Cerebellar cortex (tissue), 1 donor: ENCODE measurements at places on chromosomes 6 and 20.

DNA sequence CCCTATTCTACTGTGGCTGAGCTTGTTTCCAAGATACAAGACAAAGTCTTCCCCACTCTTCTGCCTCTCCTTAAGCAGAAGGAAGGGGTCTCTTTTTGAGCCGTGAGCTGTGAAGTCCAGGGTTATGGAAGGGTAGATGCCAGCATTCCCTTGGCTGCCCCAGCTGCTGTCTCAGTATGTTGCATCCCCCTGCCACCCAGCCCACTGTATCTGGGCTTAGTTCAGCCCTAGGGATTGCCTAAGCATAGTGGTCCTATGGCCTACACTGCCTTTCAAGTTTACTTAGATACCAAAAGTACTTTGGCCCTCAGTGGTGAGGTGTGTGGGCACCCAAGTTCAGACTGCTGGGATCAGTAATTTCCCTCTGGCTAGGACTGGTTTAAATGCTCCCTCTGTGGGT is 421.9 kb upstream of the KHDRBS2 start:
- no peak for DNase-seq

DNA sequence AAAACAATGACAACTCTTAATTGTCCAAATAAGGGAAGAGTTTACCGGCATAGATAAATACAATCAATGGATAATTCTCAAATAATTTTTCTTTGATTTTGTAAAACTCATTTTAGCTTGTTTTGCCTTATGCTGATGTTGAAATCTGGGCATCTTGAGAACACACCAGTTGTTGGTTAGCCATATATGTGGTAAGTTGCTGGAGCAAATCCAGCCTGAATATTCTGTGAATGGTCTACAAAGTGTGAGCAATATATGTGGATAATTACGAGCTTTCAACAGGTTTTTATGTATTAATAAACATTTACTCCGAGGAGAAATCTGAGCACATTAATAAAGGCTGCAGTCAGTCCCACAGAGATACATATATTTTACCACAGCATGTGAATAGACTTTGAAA is 423.6 kb downstream of the BCKDHB start:
- DNase-seq, result no peak

- no peak for DNase-seq
These were observed 278.2 kb upstream of the SUPT3H start for GRCh38 chr6:45655745-45656476.

GRCh38 chr6:6469074-6469473 is 119.4 kb upstream of the LY86 start:
- no peak for DNase-seq

GRCh38 chr6:118203545-118203944 is 296.5 kb downstream of the SLC35F1 start:
- no peak for DNase-seq

DNA sequence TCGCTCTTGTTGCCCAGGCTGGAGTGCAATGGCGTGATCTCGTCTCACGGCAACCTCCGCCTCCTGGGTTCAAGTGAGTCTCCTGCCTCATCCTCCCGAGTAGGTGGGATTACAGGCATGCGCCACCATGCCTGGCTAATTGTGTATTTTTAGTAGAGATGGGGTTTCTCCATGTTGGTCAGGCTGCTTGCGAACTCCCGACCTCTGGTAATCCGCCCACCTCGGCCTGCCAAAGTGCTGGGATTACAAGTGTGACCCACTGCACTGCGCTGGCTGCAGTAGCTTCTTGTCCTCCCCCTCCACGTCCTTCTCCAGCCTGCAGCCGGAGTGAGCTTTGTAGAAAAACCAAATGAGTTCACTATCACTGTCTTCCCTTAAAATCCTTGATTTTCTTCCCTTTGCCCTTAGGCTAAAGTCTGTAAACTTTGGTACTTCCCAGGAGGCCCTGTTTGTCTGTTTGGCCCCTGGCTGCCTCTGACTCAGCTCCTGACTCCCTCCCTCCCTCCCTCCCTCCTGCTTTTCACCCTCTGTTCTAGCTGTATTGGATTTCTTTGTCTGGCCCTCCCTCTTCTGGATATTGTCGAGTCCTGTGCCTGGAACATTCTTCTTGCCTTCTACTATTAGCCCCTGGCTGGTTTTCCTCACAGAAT is 12.9 kb downstream of the PARD6B start:
- DNase-seq, result peak; percentile 74

DNA sequence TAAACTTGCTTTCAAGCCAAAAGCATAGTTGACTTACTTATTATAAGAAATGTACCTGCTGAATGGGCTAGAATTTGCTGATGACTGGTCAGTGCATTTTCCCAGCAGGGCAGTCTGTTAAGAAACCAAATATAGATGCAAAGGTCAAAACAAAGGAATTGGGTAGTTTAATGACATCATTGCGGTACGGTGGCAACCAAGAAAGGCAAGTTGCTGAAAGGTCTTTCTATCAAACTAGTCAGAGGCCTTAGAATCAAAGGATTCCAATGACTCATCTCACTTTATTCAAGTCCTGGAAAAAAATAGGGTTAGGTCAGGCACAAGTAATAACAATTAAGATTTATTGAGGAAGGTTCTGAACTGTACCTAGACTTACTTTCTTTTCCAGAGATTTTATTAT is 76.4 kb downstream of the KIZ start:
- DNase-seq, result no peak

DNA sequence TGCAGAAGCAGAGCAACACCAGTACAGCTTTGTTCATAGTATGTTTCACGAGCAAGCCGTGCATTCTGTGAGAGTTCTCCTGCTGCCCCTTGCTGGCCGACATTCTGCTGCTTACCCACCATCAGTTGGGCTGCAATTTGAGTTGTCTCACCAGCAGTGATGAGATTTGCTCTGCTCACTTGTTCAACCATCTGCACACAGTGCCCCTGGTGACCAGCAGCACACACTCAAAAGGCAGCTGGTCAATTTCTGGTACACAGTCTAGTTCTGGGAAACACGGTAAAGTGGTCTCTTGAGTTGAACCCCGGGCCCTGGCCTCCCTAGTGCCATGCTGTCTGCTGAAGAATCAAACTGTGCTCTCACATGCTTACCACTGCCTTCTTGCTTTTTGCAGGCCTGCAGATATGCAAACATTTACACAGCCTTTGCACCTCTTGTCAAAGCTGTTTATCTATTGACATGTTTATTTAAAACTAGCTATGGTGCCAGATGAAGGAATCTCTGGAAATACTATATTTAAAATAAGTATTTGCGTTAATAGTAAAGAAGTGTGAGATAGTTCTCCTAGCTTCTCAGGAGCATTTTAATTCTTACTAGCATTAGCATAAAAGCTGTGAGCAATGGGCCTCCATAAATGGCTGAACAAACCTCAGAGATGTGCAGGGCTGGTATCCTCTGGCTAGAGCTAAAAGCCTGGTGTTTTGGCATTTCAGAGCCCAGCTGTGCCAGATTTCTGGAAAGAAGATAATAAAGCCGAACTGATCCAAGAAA is 234.3 kb downstream of the ARHGAP18 start:
- no peak for DNase-seq

GRCh38 chr20:4885877-4886276 is 115.4 kb downstream of the SLC23A2 start:
- DNase-seq, result no peak

- no peak for DNase-seq
These were observed 80.5 kb upstream of the CNR1 start for GRCh38 chr6:88246654-88247053.

DNA sequence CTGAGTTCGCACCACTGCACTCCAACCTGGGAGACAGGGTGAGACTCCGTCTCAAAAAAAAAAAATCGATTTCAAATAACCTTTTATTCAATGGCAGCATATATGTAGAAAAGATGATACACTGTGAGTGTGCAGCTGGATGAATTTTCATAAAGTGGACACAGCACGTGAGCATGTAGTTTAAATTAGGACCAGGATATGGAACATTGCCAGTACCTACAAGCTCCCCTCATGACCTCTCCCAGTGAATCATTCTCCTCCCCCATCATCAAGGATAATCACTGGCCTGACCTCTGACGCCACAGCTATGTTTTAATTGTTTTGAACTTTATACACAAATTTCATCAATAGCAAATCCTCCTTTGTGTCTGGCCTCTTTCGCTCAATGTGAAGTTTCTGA is 53.8 kb upstream of the HDAC2 start:
- DNase-seq, result no peak

DNA sequence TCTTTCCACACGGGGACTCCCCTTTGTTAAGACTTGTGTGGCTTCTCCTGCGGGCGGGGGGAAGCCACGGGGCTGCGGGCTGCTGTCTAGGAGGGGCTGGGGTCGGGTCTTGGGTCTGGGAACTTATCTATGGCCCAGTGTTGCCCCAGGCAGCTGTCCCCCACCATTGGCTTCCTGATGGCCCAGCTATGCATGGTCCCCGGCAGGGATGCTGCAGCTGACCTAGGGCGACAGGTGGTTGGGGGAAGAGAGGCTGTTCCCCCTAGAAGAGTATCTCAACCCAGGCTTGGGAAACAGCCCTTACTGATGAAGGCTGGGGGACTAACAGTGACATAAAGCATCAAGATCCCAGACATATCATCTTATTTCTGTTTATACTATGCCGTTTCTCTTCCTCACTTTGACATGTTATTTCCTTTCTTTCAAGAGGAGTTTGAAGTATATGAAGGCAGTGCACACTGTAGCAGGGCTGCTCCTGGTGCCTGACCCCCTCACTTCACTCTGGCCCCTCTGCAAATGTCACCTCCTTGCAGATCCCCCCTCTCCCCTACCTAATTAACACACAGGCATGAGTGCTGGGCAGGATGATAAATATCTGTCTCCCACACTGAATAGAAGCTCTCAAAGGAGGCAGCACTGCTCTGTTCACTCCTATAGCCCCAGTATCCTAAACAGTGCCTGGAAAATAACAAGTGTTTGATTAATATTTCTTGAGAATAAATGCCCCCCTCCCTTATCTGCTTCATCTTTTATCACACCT is 87.0 kb downstream of the HIVEP2 start:
- no peak for DNase-seq

GRCh38 chr6:45610832-45611231 is 233.1 kb upstream of the SUPT3H start:
- no peak for DNase-seq

GRCh38 chr6:87540539-87540938 is 49.2 kb downstream of the RARS2 start:
- no peak for DNase-seq

GRCh38 chr20:23397961-23398360 is 23.3 kb downstream of the NAPB start:
- DNase-seq, result no peak

- DNase-seq, result no peak
These were observed 51.3 kb upstream of the ARMC2 start for GRCh38 chr6:108796875-108797274.

DNA sequence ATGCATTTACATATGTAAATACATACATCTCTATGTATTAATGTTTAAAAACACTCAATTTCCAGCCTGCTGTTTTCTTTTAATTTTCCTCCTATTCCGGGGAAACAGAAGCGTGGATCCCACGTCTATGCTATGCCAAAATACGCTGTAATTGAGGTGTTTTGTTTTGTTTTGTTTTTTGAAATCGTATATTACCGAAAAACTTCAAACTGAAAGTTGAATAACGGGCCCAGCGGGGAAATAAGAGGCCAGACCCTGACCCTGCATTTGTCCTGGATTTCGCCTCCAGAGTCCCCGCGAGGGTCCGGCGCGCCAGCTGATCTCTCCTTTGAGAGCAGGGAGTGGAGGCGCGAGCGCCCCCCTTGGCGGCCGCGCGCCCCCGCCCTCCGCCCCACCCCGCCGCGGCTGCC is 355 bp upstream of the BMP2 start:
- no peak for DNase-seq

- no peak for DNase-seq
These were observed 505.7 kb downstream of the CDKAL1 start for GRCh38 chr6:21039926-21040325.

DNA sequence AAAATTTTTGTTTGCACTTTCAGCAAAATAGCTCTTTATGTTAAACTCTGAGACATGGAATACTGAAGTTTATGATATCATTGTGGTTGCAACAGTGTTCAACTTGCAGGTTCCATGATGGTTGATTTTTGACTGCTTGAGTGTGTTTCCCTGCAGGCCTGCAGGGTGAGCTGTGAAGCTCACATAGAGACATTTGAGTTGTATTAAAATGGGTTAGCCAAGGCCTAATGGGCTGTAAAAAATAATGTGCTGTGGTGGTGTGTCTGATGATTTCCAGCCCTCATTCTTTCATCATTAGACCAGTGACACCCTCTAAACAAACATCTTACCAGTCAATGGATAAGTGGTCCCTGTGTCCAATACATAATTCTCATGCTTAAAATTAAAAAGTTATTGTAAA is 321.4 kb downstream of the FARS2 start:
- no peak for DNase-seq

DNA sequence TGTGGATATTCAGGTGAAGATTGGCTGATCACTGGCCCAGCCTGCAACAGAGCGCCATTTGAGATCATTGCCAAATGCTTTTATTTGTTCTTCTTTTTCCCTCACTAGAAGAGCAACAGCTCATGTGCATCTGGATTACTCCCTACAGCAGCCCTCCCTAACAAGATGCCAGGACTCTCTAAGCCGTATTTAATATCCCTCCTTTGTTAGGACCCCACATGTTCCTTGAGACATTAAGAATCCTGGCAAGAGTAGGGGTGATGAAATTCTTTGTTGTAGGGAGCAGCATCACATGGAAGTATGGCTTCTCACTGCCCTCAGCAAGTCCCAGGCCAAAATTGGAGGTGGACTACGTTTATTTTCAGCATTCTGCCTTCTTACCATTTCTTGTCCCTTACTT is 167.8 kb downstream of the PAX1 start:
- no peak for DNase-seq

DNA sequence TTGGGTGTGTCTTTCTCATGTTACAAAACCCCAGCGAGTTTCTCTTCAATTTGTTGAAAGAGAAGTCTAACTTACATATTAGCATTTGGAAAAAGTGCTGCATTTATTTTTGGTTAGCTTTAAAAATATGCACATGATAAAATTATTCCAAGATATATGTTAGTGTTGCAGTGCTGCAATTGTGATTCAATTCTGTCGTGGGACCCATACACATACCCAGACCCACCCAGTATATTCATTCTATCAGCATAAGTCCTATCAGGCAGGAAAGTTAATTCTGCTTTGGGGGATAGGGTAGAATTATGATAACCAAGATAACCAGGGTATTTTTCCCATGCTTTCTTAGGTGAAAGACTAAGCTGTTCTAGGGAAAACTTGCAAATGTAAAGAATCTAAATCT is 313.5 kb downstream of the EPHA7 start:
- no peak for DNase-seq

GRCh38 chr6:34146021-34146782 is at the start of gene GRM4:
GRM4 (minus strand) TSS chr6:34146087; CDS start chr6:34133496, 12,591 bp downstream.
- DNase-seq, result no peak
